GM23248 (cell line): ENCODE measurements at places on chromosomes 6 and 20.

DNA sequence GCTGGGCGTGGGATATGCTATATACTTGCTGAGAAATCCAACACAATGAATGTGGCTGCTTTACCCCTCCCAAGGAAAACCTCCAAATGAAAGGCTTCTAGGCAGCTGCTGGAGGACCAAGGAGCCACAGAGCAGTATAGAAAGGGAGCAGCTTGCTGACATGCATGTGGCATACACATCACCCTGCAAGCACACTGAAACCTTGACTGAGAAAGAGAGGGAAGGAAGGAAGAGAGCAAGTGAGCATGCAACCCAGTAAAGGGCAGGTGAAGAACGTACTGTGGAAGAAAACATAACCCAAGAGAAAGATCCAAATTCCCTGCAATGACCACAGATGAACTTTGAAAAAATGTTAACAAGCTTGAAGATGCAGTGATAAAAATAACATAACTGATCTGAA is 543.0 kb downstream of the KIF16B start:
- DNase-seq, result no peak

GRCh38 chr6:152605342-152605741 is 31.8 kb downstream of the SYNE1 start:
- DNase-seq, result peak; percentile 68

GRCh38 chr6:154229786-154230185 is 126.8 kb downstream of the IPCEF1 start:
- DNase-seq, result no peak

DNA sequence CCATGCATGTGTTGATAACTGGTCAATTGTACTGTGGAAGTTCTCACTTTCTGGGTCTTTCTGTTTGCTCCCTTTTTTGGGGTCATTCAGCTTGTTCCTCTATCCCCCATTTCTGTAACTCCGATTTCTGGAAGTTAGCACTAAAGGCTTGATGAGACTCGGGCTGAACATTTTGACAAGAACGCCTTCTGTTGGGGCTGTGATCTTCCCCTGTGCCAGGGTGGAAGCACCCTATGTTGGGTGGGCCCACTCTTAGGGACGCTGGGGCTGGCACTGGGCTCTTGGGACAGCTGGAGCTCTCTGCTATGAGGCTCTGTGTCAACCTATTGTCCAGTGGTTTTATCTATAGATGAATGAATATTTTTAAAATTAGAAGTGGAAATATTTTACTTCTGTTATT is 60.1 kb upstream of the FRMD1 start:
- no peak for DNase-seq

- no peak for DNase-seq
Observed at GRCh38 chr20:6074145-6074561, 20.3 kb upstream of the LRRN4 start.

- no peak for DNase-seq
Observed at GRCh38 chr6:25874822-25875562, 949 bp upstream of the SLC17A3 start.

DNA sequence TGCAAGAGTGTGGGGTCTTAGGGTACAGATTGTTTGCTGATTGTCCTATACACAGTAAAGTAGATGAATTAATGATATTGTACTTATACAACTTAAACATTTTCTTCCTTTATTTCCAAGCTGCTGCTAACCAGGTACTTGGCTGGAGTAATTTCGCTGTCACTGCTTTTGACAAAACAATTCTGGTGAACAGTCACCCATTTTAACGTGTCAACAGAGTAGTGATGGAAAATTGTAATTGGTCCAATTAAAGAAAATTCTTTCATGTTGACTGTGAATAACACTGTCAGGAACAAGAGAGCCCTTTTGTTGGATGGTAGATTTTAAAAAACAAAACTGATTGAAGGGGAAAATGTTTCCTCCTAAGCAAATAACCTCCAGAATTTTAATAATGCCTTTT is 26.4 kb upstream of the MROH8 start:
- no peak for DNase-seq
